Naive thymus-derived CD8-positive, alpha-beta T cell (primary cell): ENCODE measurements at places on chromosomes 12 and 14.

DNA sequence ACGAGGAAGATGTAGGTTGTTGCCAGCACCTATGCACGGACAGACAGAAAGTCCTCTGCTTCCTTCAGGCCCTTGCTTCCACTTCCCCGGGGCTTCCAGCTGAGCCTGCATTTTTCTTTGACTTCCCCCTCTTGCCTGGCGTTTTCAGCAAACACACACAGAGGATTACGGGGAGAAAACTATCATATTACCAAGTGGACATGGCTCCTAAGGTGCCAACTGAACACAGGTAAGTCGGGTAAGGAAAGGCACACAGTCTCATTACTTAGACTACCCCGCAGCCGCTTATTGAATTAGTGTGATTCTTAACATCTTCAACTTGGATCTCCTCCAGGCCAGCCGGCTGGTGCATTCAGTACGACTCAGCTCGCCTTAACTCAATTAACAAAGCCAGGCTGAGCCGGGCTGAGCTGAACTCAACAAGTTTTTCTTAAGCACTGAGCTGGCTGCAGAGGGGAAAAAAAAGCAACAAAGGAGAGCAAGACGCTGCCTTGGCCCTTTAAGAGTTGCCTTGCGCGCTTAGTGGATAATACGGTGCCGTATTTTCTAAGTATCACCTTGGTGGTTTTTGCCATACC lies 19.2 kb upstream of the MAP1LC3B2 start:
- no peak for DNase-seq

- no peak for DNase-seq
Observed at GRCh38 chr12:58388261-58388660, 446.9 kb downstream of the ATP23 start.

- DNase-seq: no peak
Observed at GRCh38 chr12:48122065-48122834, 3.1 kb downstream of the PFKM start.

DNA sequence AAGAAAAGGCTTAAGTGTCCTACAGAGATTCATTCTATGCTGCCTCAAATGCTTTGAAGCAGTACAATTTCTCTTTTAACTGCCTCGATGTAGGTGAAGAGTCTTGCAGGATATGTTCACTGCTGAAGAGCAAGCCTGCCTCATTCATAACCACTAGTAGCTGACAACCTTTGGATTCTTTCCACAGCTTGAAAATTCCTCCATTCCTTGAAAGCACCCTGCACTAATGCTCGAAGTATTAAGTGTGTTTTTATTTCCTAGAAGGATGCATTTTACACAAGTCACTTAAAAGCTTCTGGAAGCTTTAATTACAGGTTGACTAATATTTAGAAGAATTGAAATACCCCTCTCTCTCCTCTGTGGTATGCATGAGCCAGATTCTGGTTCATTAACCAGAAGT lies 429.4 kb downstream of the DIO2 start:
- no peak for DNase-seq

DNA sequence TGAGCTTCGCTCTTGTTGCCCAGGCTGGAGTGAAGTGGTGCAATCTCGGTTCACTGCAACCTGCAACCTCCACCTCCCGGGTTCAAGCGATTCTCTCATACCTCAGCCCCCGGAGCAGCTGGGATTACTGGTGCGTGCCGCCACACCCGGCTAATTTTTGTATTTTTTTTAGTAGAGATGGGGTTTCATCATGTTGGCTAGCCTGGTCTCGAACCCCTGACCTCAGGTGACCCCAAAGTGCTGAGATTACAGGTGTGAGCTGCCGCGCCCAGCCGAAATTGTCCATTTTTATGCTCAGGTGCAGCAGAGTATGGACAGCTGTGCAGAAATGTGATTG lies 19.2 kb upstream of the CYP46A1 start:
- DNase-seq: no peak
